Left lung (tissue), 14 donors: ENCODE measurements at places on chromosomes 7 and 10. TPM values are rescaled to one million over a fixed set of nuclear protein-coding genes. Genes with fewer than 3 reads are reported as not detected.

GRCh38 chr10:15595260-15595659, 124.5 kb downstream of the ITGA8 start:
- DNase-seq: no peak

- no peak for DNase-seq
These were observed 4.6 kb upstream of the NOBOX start for GRCh38 chr7:144408121-144408520.

TUBB8 gene
- not detected for total RNA-seq

ARHGEF35 gene
- 1.0 TPM for total RNA-seq

SEM1 gene
- 39.3 TPM for total RNA-seq

DNA sequence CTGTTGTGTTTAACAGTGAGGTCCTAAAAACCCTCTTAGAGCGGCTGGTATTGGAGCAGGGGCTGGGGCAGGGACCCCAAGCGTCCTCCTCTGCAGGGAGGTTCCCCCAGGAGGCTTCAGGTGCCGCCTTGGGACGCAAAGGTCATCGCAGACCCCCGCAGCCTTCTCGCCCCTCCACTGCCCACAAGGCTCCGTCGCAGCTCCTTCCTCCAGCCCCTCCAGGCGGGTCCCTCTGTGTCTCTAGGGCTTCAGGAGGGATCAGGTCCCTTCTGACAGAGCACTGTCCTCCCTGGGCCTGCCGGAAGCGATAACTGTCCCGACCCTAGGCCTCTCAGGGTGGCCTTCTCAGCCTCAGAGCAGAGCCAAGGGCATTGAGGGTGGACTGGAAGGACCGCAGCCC, 26.1 kb upstream of the AP5Z1 start:
- no peak for DNase-seq

DNA sequence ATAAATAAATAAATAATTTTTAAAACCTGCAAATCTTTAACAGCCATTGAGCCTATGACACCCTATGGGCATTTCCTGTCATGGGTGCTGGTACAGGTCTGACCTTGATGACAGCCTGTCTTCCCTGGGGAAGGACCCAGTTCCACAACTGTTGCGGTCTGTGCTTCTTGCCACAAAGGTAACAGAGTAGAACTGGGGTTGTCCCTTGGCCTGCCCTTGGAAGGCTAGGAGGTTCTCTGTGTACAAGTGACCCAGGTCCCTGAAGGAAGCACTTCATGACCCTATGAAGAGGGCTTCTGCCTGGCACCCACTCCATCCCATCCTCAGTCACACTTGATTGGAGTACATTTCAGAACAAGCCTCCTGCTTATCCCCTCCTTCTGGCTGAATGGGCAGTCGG, 66.9 kb downstream of the OGDH start:
- no peak for DNase-seq

GRCh38 chr7:20839987-20840386, 53.3 kb upstream of the SP8 start:
- no peak for DNase-seq

- no peak for DNase-seq
These were observed 20.4 kb downstream of the SHH start for GRCh38 chr7:155791836-155792235.

WEE2 gene
- not detected for total RNA-seq
